ENCODE measurements at places on chromosomes 7 and 10.

GRCh38 chr7:84847790-84848189 lies 339.1 kb downstream of the SEMA3D start:
- DNase-seq = no peak

- DNase-seq = no peak
Measured at GRCh38 chr10:58992830-58993460, 183.5 kb upstream of the PHYHIPL start.

DNA sequence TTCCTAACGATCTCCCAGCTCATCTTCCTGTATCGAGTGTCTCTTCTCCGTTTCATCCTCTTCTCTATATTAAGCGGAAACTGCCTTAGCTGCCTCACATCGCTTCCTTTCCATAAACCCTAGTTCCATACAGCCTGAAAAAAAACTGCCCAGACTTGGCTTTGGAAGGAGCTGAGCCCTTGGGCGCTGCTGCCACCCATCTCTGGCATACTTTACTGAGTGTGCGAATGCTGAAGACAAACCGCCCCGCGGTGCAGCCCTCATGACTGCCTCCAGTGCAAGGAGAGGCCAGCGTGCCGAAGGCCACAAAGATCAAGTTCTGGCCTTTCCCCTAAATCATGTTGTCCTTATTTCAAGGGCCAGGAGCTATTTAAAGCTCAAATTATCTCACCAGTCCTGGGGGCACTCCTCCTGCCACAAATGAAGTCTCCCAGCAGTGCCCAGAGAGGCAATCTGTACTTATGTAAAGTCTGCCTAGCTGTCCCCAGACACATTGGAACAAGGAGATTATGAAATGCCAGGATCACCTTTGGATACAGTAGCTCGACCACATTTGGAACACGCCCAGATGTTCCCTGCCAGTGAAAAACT lies 25.2 kb downstream of the YWHAG start:
- no peak for DNase-seq

DNA sequence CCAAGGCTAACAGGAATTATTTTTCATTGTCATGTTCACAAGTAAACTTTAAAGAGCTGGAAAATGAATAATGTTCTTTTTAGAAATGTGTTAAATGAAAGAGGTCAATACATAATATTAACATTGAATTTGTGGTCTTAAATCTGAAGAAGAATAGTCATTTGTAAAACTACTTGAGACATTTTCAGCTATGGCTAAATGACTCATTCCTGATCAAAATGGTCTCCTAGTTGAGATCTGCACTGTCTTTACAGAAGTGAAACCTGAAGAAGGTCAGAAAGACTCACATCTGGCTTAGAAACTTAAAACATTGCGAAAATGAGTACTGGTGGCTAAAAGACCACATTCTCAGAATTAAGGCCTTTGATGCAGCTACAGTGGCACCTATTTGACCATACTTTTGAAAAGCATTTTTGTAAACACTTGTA lies 5.9 kb downstream of the PIK3CG start:
- peak; percentile 12 for DNase-seq

GRCh38 chr7:115910541-115911164 lies 119.9 kb downstream of the TFEC start:
- no peak for DNase-seq

DNA sequence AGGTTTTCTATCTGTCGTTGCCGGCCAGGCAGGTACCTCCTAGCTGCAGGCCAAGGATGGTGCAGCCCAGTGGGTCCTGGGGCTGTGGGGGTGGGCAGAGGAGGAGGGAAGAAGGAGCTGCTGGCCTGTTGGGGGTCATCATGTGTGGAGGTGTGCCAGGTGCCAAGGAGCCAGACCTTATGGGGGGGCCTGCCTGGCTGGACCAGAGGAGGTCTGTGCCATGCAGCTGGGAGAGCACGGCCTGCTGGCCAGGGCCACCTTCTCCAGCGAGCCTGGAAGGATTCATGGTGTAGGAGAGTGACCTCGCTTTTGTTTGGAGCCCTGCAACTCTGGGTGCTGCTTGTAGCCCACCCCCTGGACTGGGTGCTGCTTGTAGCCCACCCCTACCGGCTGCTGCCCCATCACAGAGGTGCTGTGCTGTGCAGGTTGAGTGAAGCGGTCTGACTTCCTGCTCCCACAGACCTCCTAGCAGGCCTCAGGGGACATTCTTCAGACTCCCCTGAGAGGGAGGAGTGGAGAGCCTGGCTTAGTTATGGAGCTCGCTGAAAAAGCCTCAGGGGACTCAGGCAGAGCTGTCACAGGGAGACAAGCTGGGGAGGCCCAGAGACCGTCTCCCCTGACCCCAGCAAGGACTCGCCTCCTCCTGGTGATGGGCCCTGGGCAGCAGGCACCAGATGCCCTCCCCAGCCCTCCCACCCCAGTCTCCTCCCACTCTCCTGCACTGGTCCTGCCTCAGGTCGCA lies 67.7 kb upstream of the AQP1 start:
- DNase-seq = no peak

- no peak for DNase-seq
Measured at GRCh38 chr7:54109501-54109900, 432.7 kb upstream of the VSTM2A start.

- DNase-seq = no peak
Measured at GRCh38 chr7:2040201-2040892, 192.4 kb downstream of the MAD1L1 start.

DNA sequence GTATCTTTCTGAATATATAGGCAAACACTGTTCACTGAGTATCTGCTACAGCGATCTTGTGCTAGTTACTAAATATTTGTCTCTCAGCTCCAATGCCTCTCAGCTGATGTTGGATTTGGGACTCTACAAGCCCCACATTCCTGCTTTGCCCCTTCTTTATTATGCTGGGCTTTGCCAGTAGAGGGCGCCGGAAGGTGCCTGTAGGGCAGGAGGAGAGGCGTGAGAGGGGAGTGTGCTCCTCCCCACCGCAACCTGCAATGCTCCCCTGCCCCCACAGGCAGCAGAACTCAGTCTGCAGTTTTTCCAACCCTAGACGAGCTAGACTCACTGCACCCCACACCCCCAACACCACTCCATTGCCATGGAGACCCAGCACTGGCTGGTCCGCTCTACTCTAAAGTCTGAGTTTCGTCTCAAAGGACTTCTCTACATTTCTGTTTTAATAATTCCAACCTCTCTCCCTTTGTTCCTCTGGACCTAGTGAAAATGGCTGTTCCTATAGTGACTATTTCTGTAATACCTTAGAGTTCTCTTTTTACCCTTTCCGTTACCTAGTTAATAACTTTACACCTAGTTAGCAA lies 337.6 kb downstream of the CCSER2 start:
- no peak for DNase-seq

DNA sequence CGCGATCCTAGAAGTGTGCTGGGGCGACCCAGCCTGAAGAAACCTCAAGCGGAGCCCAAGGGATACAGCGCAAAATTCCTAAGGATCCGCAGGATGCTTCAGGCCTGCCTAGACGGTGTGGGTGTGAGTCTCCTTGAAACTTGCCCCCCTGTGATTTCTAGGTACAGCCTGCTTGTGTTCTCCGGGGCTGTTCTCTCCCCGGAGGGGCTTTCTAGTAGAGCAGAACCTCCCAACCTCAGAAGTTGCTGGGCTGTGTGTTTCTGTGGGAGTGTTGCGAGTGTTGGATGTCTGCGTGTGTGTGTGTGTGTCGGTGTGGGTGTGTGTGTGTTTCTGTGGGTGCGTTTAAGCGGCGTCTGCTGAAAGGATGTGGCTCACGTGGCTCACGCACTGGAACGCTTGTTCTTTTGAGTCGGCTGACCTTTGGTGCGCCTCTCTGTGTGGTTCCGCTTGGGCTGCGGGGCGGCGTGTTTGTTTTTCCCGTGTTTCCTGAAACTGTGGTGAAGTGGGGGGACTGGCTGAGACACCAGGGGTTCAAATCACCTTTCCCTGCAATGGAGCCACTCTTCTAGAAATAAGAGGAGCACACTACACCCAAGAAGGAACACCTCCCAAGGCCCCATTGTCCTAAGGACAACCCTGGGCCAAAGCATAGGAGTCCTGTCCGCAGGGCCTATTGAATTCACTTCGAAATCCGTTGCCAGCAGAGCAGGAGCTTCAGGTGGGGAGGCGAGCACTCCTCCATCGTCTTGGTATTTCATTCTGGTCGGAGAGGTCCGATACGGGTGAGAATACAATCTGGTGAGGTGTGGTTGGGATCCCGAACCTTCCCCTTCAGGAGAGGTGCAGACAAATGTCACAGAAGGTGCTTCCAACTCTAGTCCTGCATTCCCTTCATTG lies 25.1 kb upstream of the ZNF273 start:
- DNase-seq = no peak

- peak; percentile 25 for DNase-seq
Measured at GRCh38 chr7:87574630-87575029, 26.1 kb downstream of the ABCB1 start.

GRCh38 chr7:20236790-20237189 lies 19.6 kb upstream of the MACC1 start:
- DNase-seq = no peak

GRCh38 chr7:16204953-16205352 lies 216.4 kb downstream of the CRPPA start:
- no peak for DNase-seq

- DNase-seq = no peak
Measured at GRCh38 chr7:81478664-81479063, 291.2 kb downstream of the HGF start.

DNA sequence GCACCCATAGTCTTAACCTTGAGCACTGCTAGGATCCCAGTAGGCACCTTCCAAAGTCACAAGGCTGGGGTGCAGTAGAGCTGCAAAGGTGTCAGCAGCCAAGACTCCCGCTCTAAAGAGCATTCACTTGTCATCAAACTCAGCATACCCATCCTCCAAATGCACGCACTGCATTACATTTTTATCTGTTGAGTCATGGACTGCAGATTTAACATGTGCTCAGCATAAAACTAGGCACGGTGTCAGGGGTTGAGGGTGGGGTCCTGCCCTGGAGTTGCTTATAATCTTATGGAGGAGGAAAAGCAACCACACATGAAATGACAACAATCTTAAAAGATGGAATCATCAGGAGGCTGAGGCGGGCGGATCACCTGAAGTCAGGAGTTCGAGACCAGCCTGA lies 102.6 kb downstream of the PARP12 start:
- DNase-seq = no peak

DNA sequence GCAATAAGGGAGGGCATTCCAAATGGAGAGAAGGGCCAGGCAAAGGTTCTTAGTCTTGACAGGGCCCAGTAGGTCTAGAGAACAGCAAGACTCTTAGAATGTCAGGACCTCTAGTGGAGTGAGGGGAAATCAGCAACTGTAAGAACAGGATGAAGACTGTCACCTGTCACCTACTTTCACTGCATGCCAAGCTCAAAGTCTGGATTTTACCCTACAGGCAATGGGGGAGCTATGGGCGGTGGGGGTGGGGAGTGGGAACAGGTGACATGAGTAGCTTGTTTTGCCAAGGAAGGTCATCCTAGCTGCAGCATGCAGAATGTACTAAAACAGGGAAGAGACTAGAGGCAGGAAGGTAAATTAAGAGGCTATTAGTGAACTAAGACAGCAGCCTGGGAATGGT lies 18.3 kb downstream of the GOT1 start:
- DNase-seq = no peak

GRCh38 chr7:134367956-134368749 lies 51.4 kb upstream of the SLC35B4 start:
- no peak for DNase-seq

GRCh38 chr10:53256623-53257022 lies 484.0 kb upstream of the MBL2 start:
- DNase-seq = no peak

DNA sequence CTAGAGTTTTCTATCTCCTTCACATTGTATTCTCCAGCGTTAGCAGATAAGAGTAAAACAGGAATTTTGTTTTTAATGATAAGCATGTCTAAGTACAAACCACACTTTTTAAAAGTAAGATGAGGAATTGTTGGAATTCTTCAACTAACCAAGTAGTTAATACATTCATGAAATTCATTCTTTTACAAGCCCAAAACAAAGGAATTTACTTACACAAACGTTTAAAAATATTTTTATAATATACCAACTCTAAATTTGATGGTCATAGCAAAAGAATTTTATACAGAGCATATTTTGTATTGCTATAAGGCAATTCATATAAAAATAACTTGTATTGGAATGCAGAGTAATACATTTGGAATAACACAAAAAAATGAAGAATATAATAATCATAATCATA lies 51.3 kb downstream of the TWIST1 start:
- DNase-seq = no peak

DNA sequence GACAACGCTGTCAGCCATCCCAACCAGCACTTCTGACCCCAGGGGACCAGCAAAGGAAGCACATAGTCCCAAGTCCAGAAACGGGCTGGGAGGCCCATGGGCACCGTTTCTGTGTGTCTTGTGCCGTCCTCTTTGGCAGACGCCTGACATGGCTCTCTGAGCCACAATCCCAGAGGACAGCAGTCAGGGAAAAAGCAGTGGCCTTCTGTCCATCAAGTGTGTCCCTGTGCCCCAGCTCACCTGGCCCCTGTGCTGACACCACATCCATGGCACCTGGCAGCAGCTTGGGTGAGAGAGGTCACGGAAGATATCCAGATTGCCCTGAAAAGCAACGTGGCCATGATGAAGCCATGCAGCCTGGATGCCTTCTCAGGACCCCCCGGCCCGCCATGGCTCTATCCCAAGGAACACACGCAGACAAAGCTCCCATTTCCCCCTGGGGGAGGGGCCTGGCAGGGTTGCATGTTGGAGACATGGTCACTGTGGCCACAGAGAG lies 38.1 kb upstream of the ANTXRL start:
- no peak for DNase-seq

- peak; percentile 33 for DNase-seq
Measured at GRCh38 chr7:15086131-15086611, 183.6 kb upstream of the DGKB start.

DNA sequence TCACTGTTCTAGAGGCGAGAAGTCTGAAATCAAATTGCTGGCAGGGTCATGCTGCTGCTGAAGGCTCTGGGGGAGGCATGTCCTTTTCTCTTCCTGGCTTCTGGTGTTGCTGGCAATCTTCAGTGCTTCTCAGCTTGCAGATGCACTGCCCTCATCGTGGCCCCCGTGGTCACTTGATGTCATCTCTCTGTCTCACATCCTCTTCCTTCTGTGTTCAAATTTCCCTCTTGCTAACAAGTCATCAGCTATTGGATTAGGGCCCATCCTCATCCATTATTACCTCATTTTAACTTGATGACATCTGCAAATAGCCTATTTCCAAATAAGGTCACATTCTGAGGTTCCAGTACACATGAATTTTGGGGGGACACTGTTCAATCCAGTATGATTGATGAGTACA lies 36.6 kb upstream of the SRGN start:
- DNase-seq = peak; percentile 57

GRCh38 chr10:30062090-30062489 lies 2.7 kb upstream of the JCAD start:
- peak; percentile 81 for DNase-seq

- no peak for DNase-seq
Measured at GRCh38 chr10:95377950-95378349, 87.1 kb upstream of the PDLIM1 start.
